T47D (cell line): ENCODE measurements at places on chromosomes 11 and 22.
A peak's percentile ranks its signal among the peaks of the same experiment; 100 is the strongest.

DNA sequence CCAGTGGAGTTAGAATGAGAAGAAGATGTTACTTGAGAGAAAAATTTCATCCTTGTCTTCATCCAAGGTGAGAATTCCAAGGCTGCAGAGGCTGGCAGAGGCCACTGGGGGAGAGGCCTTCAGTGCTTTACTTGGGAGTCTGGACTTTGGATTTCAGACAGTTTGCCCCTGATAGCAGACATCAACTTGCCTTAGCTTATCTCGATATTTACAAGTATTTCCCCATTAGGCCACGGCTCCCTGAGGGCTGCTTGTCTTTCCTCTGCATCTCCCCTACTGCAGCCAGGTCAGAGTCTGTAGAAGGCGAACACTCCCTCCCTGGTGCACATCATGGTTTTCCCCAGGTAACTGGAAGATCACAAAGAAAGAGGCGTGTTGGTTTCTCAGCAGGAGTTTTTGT, 29.9 kb upstream of the BSX start:
- DNase-seq: no peak

DNA sequence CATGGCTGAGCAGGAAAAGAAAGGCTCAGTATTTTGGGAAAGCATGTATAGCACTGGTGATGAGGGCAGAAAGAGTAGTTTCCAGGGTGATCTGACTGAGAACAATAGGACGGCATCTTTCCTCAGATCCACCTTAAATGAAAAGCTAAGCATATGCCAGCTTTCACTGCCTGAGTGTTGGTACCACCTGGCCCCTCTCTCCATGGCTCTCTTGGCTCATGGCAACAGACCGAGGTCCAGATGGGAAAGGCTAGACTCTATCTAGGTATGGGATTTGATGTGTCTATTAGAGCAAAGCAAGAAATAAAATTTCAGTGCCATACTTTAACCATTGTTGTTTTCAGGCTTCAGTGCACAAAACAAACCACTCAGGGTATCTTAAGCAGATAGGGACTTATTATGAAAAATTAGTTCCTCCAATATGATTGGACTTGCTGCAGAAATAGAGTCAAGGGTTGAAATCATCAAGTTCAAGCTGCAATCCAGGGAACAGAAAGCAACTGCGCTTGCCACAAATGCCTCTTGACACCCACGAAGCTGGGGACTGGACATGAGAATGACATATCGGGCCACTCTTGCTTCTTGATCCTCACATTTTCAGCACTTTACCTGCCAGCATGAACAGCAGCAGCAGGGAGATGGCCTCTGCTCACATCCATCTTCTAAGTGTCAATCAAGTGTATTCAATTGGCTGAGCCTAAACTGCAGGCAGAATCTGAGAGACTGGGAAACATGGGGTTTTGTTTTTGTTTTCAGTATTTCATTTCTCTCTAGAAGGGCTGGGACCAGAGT, 64.0 kb upstream of the SNX19 start:
- no peak for DNase-seq

DNA sequence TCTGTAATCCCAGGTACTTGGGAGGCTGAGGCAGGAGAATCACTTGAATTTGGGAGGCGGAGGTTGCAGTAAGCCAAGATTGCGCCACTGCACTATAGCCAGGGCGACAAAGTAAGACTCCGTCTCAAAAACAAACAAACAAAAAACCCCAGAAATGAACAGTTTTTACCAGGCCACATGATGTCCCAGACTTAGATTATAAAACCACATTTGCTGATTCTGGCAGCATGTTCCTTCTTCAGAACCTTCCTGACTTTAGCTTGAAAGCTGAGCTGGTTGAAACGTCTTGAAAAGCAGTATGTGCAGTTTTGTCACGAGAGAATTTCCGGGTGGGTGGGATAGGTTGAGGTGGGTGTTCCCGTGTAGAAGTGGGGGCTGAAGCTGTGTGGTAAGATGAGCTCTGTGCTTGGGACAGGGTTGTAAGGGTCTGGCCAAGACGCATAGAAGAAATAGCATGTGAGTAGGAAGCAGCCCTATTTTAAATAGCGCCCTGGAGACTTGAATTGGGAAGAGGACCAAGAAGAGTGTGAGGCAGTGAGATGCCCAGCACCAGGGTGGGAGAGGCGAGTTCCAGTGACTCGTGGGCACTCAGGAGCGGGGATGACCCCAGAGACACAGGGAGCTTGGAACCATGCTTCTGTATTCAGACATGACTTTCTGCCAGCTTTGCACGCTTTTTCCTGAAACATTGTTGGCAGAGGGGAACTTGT, 7.6 kb downstream of the AP2A2 start:
- DNase-seq: no peak

GRCh38 chr11:119863851-119864601, 135.0 kb upstream of the NECTIN1 start:
- DNase-seq: no peak

DNA sequence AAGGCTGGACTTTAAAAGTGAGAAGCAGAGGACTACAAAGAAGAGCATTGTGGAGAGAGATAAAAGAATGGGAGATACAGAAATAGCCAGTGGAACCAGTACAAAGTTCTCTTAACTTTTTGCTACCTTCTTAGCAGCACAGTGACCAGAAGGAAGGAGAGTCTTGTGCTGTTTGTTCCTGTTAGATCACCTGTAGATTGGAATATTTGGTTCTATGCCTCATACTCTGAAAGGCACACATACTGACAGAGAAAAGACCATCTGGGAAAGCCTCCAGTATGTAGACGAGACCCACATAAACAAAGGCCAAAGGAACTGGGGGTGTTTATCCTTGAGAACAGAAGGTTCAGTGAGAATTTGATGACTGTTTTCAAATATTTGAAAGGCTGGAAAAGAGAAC, 18.7 kb downstream of the RNF141 start:
- DNase-seq: no peak

GRCh38 chr22:40519948-40520331, 116.6 kb downstream of the MRTFA start:
- no peak for DNase-seq

GRCh38 chr22:45318558-45319323, 9.0 kb downstream of the FAM118A start:
- no peak for DNase-seq

- DNase-seq: no peak
Measured at GRCh38 chr11:1199241-1199750, 23.6 kb upstream of the MUC5B start.

- DNase-seq: no peak
Measured at GRCh38 chr11:92576315-92576714, 351.7 kb downstream of the FAT3 start.

GRCh38 chr11:62000539-62001446, 33.4 kb upstream of the FTH1 start:
- DNase-seq: no peak

GRCh38 chr11:63711838-63712237, 30.5 kb downstream of the RTN3 start:
- DNase-seq: peak; percentile 34

DNA sequence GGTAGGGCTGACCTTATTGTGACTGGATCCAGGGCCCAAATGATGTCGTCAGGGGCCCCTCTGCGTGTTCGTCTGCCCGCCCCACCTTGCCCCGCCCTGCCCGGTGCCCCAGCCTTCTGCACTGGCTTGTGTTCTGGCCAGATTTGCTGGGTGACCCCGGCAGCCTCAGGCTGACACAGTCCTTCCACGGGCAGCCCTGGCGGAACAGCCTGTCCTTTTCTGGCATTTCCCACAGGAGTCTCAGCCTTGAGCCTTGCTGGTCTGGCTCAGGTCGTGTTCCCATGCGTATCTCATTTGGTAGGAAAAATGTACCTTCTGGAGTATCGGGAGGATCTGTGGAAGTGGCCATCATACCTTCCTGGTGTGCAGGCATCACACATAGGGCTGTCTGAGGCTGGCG, 31.0 kb downstream of the IGHMBP2 start:
- DNase-seq: no peak
